ENCODE measurements at places on chromosomes 4 and X.

DNA sequence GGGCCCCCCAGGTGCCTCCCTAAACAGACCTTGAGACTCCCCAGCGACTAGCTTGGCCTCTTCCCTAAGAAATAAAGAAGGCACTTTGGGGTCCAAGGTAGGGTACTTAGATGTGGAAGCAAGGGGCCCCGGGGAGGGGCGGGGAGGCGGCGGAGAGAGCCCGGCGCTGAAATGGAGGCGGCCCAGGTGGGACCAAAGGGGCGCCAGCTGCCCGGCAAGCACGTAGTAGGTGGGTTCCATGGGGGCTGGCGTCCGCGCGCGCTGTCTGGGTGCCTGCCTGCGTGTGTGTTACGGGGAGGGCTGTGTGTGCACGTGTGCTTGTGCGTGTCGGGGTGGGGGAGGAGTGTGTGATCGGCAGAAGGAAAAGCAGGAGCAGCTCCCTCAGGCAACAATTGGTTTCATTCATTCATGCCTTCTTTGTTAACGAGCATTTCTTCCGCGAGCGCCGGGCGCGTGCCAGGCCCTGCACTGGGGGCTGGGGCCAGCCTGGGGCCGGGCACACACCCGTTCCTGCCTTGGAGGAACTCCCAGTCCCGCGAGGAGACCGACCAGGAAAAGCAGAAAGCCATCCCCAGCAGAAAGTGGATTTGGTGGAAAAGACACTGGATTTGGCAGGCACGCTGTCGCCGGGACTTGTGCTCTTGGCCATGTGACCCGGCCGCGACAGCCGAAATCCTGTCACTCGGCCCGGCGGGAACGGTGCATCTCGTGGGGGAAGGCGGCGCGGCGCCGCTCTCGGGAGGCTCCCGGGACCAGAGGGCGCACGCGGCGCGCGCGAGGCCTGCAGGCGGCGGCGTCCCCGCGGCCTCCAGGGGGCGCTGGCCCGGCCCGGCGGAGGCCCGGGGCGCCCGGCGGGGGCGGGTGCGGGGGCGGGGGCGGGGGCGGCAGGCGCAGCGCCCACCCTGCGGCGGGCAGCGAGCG lies 3.3 kb upstream of the DUSP9 start:
- DNase-seq, result no peak

DNA sequence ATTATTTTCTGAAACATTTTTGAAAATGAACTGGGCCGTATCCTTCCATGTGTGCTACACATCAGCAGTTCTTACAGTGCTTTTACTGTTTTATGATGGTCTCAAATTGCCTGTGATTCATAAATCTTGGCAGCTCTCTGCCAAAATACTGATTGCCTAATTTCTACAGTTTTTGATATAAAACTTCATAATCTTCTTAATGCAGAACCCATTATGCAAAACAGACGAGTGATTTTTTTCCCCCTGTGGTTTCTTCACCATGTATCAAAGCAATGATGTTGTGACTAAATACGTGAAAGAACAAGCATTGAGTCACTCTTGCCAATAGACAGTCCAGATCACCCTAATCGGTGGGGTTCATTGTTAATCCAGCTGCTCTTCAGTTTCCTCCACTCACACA lies 156.4 kb upstream of the WDR1 start:
- no peak for DNase-seq

DNA sequence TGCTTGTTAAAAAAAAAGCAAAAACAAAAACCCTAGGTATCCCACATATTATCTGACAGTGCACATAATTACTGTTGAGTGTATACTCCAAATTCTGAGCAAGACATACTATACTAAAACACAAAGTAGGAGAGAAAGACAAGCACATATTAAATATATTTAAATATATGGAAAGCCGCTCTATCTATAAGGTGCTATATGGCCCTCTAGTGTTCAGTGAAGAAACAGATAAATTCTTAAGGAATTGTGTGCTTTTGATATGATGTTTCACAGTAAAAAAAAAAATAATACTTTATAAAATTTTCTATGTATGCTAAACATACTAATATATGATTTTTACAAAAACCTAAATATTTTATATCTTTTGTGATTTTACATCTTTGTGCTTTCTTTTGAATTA lies 137.8 kb downstream of the FBXW7 start:
- DNase-seq, result peak; percentile 50

- DNase-seq, result no peak
These were observed 40.6 kb upstream of the FTHL17 start for GRCh38 chrX:31112226-31112999.

DNA sequence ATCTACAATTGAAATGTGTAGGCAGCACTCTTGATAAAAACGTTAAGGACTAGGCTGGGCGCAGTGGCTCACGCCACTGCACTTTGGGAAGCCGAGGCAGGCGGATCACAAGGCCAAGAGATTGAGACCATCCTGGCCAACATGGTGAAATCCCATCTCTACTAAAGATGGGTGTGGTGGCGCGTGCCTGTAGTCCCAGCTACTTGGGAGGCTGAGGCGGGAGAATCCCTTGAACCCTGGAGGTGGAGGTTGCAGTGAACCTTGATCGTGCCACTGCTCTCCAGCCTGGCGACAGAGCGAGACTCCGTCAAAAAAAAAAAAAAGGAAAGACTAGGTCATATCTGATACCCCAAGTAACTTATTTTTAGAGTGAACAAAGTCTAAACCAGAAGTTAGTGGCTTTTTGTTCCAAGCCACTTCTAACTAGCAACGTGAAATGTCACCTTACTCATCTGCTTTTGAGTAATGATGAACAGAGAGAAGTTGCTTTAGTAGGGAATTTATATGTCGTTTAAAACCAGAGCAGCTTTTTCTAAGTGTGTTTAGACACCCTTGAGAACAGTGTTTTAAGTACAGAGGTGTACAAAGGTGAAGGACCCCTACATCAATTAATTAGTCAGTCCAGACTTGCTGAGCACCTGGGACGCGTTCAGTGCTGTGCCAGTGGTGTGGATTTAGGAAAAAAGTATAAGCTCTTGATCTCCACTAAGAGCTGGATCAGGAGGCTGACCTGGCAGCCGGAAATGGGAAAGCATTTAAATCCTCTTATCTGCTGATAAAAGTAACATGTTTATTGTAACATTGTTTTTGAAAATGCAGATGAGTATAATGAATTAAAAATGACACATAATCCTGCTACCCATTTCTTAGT lies 23.5 kb downstream of the SPRY1 start:
- DNase-seq, result no peak

DNA sequence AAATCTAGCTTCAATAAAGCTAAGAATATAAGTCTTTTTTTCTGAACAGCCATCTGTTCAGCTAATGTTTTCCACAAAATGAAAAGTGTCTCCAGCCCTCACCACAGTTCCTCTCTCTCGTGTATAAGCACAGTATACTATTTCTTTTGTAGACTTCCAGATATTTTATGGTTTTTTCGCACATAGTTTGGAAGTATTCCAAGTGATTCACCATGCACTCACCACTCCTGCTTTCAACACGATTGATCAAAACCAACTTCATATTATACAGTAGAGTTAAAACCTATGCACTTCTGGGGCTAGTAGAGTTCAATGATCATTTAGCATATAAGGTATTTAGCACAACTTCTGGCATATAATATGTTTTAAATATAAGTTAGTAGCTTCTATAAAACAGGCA lies 105.8 kb upstream of the DCAF12L1 start:
- DNase-seq, result no peak

DNA sequence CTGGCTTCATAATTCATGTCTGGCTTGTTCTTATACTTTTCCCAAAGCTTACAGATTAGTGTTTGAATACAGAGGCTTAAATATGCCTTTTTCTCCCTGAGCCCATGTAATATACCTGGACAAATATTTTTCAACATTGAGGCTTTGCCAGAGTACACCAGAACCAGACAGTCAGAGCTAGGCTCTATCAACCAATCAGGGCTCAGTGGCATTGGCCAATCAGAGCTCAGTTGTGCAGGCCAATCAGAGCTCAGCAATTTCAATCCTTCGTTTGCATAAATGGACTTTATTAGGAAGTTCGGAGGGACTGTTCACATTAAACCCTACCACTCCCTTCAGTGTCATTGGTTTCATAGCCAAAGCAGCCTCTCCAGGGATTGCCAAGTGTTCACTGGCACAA lies 51.2 kb upstream of the TMSB15B start:
- DNase-seq, result no peak

DNA sequence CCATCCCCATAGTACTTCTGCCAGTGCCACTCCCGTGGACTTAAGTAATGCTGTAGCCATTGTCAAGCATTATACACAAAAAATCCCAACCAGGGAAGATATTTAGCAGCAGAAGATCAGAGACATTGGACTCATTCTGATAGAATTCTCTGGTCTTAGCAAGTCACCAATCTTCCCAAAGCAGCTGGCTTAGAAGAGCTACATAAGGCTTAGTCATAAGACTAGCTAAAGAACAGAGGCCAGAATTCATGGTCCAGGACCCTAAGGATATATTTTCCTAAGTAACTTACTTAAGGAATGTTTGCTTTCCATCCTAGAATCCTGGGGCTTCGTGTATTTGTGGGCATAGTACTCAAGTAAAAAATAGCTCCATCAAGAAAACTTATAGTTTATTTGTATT lies 100.3 kb upstream of the SLIT2 start:
- no peak for DNase-seq

- DNase-seq, result no peak
These were observed 68.4 kb downstream of the RHOH start for GRCh38 chr4:40264995-40265909.

- DNase-seq, result peak; percentile 37
These were observed 99.4 kb downstream of the HPGD start for GRCh38 chr4:174422893-174423256.

- no peak for DNase-seq
These were observed 141.9 kb upstream of the ANXA3 start for GRCh38 chr4:78409612-78410202.

GRCh38 chr4:91621446-91621845 lies 682.3 kb upstream of the GRID2 start:
- DNase-seq, result no peak

DNA sequence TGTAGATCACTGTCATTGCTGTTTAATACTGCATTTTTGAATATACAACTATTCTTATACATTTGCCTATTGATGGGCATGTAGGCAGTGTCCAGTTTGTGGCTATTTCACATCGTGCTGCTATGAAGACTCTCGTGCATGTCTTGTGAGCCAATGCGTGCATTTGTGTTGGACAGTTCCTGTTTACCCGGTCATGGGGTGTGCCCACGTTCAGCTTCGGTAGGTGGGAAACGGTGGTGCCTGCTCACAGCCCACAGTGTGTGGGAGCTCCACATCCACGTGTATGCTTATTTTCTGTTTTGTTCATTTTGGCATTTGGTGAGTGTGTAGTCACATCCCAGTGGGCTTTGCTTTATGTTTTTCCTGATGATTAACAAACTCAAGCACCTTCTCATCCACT lies 19.7 kb upstream of the RNF212 start:
- no peak for DNase-seq

- DNase-seq, result no peak
These were observed 61.1 kb downstream of the KCNIP4 start for GRCh38 chr4:21887481-21887880.

- DNase-seq, result no peak
These were observed 101.3 kb downstream of the SHROOM3 start for GRCh38 chr4:76536373-76536689.

- DNase-seq, result no peak
These were observed 327.1 kb downstream of the PTTG2 start for GRCh38 chr4:38287101-38287851.

DNA sequence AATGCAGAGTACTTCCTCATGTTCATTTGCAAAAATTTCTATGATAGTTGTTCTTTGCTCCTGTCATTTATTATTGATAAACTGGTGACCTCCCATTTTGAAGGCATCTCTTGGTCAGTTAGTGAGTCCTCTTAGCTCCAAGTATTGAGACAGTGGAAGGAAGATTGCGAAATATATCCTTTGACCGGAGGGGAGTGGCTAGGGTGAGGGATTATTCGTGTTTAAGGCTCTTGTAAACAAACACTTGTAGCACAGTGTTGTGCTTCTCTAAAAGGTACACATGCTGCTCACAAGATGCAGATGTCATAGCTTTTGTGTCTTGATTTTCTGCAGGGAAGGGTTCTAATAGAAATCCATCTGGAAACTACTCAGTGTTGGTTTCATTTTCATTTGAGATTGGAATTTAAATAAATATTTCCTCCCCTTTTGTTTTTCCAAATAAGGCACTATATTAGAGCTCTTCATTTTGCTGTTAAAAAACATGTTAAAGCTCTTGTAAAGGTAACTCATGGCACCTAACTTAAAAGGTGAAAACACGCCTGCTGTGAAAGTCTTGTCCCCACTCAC lies 21.8 kb downstream of the TXLNG start:
- DNase-seq, result peak; percentile 5

DNA sequence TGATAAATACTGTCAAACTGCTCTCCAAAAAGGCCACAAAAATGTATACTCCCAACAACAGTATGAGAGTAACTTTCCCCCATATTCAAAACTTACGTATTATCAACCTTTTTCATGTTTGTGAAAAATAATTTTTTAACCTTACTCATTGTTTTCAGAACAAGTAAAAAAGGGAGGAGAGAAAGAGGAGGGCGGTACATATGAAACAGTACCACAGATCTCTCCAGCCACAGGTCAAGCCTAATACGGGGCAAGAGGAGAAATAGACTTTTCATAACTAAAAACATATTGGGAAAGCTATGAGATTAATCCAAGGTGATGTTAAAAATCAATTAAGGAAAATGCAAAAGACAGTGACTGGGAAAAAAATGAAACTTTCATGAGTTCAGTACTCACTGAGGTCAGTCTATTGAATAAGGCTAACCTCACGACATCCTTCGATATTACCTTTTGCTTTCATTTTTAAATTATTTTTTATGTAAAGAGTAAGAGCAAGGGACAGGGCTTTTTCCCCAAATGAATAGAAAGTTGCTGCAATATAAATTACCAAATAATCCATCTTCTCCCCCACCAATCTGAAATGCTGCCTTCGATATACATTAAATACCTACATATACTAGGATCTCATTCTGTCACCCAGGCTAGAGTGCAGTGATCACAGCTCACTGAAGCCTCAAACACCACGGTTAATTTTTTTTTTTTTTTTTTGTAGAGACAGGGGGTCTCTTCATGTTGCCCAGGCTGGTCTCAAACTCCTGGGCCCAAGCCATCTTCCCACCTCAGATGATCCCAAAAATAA lies 25.3 kb downstream of the FBXW7 start:
- no peak for DNase-seq

DNA sequence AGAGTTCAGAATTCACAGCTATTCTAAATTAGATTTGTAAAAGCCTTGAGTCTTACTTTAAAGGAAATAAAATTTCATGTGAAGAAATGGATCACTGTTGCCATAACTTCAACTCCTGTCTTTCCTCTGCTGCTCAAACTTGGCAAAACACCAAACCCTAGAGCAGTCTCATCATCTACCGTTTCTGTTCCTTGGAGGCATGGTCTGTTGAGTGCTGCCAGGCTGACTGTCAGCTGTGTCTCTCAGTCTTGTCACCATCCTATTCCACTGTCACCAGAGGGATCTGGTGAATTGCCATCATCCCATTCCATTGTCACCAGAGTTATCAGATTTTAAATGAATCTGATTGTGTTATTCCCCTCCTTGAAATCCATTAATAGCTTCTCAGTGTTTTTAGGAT lies 55.6 kb downstream of the STIM2 start:
- DNase-seq, result peak; percentile 43
